Activated T-helper 1 cell treated with anti-CD3 and anti-CD28 coated beads, Interleukin-12 subunit alpha, Interleukin-12 subunit beta, Interleukin-2, Interleukin-4 antibody, amounts not matched to agents 30 ng/mL and 10 ng/mL and 1 ng/mL, durations not matched to agents 14 hours and 24 hours and 36 hours (primary cell): ENCODE measurements at places on chromosomes 12 and 14.

DNA sequence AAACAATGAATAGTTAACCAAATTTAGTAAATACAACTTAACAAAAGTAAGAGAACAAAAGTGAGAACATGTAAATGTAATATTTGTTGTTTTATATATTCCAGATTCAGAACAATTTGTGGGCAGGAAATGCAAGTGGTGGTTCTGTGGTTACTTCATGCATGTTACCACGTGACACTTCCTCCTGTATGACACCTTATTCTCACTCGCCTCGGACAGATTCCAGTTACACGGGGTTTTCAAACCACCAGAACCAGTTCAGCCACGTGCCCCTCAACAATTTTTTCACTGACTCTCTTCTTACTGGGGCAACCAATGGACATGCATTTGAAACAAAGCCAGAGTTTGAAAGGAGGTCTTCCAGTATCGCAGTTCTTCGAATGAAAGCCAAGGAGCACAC is 21.0 kb downstream of the ALX1 start:
- DNase-seq, result no peak

GRCh38 chr12:66137937-66138336 is 7.4 kb upstream of the LLPH start:
- DNase-seq, result no peak

DNA sequence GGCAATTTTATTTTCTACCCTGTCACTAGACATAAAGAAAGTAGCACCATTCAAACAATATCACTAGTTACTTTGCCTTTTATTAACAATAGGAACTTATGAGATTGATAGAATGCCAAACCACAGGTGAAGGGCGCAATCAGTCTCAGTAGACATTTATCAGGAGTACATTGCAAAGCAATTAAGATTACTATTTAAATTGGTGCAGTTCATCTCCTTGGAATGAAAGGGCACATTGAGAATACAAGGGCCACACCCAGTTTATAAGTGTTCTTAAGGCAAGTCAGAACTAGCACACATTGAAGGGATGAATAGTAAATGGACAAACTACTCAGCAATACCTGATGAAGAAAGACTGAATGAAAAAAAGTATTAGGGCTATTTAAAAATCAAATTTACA is 601.4 kb downstream of the C12orf50 start:
- no peak for DNase-seq

DNA sequence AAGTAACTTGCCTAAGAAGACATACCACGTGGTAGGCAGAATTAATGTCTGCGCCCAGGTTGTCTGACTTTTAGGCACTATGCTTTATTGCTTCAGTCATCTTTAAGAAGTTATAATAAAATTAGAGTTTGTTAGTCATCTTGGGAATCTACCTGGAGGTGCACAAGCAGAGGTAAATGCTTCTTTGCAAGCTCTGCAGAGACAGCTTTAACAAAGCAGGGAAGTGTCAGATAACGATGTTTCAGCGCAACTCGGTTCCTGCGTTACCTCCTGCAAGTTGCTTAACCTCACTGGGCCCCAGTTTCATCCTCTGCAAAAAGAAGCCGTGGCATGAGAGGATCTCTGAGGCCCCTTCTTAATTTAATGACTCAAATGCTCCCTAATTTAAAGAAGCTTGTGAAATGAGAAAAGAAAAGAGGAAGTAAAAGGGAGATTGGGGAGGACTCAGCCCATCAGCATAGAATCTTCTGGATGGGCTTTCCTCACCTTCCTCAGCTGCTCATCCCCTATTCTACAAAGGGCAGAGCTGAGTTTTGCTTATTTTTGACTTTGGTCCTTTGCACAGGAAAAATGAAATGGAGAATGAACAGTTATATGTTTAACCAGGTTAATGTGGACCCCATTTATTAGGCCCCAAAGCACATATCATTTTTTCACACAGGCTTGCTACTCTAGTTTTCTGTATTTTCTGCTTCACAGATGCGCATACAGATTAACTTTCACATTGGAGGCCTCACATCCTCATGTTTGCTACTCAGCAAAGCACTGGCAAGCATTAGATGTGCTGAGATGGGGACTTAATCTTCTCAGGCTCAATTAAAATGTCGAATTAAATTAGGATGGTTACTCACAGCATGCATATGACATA is 5.1 kb downstream of the ARHGDIB start:
- no peak for DNase-seq

DNA sequence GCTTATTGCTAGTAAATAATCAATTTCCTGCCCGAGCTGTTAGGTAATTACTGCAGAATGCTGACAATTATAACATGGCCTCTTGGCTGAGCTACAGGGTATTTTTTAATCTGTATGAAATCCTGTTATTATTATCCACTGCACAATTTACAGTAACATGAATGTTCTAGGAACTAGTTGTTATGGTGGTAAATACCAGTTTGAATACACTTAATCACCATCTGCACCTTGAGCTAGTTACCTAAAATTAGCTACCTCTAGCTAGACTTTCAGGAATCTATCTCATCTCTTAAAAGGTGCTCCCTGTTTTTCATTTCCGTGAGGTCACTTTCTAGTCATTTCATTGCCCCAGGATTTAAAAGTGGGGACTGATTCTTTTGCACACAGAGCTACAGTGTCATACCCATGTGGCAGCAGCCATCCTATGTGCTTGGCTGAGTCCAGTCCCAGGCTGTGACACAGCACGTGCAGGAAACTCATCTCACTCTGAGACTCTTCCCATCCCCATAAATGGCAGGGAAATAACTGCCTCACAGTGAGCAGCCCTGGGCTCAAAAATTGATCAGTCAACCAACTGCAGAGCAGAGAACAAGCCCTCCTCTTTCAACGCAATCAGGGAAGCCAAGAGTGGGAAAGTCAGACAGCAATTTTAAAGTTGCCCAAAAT is 37.6 kb downstream of the DCP1B start:
- no peak for DNase-seq

GRCh38 chr14:35079742-35080141 is 33.7 kb downstream of the FAM177A1 start:
- no peak for DNase-seq

DNA sequence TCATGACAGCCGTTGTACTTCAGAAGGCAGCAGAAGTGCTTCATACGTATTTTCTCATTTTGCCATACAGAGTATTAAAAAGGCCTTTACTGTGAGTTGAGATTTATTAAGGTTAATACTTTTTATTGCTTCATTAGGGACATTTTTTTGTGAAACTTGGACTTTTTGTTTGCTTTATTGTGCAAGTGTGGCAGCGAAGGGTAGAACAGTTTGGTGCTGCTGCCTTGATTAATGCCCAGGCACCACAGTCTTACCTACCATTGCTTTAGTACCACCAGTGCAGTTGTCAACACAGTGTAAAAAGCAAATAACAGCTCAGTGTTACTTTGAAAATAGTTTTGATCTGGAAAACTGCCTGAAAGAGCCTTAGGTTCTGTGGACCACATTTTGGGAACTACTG is 147.4 kb downstream of the PCNX1 start:
- no peak for DNase-seq

- no peak for DNase-seq
Observed at GRCh38 chr14:65550779-65551643, 138.5 kb downstream of the FUT8 start.

DNA sequence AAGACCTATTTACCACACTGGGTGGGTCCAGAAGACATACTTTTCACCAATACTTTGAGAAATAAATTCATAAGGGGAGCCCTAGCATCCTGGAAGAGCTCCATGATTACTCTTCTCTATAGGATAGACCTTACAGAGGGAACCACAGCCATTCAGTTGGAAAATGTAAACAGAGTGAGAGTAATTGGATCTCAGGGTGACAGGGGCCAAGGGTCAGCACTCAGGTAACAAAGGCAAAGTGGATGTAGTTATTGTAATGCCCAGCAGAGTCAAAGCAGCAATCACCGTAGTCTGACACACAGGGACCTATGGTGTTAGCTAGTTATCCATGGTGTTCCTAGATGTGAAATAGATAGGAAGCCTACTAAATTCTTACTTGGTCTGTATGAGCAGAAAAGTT is 10.8 kb upstream of the GTF2A1 start:
- DNase-seq, result no peak

- DNase-seq, result no peak
Observed at GRCh38 chr12:62731055-62731820, 203.7 kb downstream of the PPM1H start.

GRCh38 chr14:32698831-32699230 is 239.8 kb upstream of the NPAS3 start:
- DNase-seq, result no peak

- peak; percentile 44 for DNase-seq
Observed at GRCh38 chr12:68482660-68483059, 128.0 kb upstream of the RAP1B start.

DNA sequence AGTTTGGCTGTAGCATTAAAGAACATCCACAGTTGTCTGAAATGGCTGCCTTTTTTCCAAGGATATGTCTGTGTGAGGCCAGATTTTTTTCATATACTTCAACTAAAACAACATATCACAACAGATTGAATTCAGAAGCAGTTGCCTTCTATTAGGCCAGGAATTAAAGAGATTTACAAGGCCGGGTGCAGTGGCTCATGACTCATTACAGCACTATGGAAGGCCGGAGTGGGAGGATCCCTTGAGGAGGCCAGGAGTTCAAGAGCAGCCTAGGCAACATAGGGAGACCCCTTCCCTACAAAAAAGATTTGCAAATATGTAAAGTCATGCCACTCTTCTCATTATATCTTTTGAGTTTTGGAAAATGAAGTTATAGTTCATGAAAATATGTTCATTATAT is 108.6 kb downstream of the KTN1 start:
- DNase-seq, result no peak

DNA sequence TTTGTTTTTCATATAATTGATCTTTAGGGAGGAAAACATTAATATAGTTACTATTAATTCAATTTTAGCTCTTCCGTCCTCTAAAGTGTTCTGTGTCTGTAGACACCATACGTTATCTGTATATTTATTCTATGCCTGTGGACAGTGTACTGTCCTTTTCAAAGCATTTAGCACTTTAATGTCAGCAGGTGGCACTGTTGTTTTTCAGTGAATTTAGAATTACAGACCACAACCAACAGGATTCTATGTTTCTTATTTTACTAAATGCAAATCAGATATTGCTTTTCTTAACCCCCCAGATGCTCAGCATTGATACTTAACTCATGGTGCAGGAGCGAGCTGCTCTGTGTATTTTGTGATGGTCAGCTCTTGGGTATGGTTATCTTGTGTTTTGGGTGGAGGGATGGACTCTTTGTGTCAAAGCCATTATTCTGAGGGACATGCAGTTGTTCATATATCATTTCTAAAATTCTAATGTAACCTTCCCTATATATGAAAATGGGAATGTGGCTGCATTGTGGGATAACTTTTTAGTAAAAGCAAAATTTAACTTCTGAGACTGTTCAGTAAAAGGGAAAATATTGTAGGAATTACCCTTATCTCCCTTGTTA is 65.2 kb downstream of the PAPOLA start:
- no peak for DNase-seq

DNA sequence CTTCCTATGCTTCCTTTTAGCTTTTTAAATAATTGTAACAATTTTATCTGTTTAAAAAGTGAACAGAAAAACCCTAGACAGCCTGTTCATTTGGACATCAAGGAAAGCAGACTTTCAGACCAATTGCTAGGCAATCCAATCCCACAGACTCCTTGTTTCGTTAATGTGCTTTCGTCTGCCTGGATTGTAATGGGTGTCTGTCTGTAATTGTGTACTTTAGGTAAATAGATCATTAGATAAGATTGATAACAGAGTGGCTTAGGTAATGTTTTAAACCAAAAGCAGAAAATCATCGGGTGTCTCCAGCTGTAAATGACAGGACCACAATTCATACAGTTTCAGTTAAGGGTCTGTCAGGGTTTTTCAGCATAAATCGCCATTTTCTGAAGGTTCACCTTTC is 19.6 kb downstream of the CCDC60 start:
- DNase-seq, result no peak

- no peak for DNase-seq
Observed at GRCh38 chr14:55572578-55572977, 7.4 kb upstream of the KTN1 start.

- DNase-seq, result no peak
Observed at GRCh38 chr12:75479963-75480461, 543 bp upstream of the GLIPR1 start.

GRCh38 chr12:121611306-121611705 is 15.0 kb upstream of the ORAI1 start:
- no peak for DNase-seq

DNA sequence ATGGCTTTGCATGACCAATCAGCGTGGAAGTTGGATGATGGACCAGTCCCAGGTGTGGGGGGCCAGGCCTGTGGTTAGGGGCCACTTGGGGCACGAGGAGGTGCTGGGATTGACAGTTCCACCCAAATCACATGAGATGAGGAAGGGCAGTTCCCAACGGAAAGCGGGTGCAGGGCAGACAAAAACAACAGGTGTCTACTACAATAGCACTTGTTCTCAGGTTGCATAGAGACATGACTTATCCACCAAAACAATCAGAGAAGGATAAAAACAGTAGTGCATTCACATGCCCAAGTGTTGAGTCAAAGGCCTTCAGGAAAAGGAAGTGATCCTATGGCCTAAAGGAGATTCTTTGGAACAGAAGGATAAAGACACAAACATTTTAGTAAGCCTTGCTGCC is 14.6 kb upstream of the EIF2B2 start:
- DNase-seq, result no peak

GRCh38 chr12:112665958-112666357 is 125.6 kb upstream of the RPH3A start:
- DNase-seq, result no peak

DNA sequence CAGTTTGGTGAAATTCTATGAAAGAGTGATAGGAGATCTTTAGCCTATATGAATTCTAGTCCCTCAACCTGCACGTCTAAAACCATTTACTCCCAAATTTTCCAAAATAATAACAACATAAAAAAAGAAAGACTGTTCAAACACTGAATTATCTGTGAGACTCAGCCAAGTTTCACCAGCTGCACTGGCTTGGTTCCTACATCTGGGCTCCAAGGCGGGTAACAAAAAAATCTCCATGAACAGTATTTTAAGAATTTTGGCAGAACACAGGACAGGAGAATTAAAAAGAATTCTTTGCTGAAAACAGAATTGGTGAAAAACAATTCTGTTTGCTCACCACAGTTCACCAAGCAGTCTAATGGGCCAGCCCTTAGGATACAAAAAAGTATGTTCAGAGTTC is 536.8 kb upstream of the ATP2B1 start:
- DNase-seq, result no peak

GRCh38 chr12:110998165-110998564 is 77.8 kb upstream of the MYL2 start:
- DNase-seq, result no peak

GRCh38 chr12:111624540-111624939 is 25.4 kb upstream of the ATXN2 start:
- no peak for DNase-seq

GRCh38 chr12:104779134-104779533 is 179.0 kb downstream of the SLC41A2 start:
- no peak for DNase-seq

- no peak for DNase-seq
Observed at GRCh38 chr14:68016255-68016914, 196.8 kb downstream of the RAD51B start.

- no peak for DNase-seq
Observed at GRCh38 chr12:13454991-13455777, 258.7 kb downstream of the EMP1 start.

DNA sequence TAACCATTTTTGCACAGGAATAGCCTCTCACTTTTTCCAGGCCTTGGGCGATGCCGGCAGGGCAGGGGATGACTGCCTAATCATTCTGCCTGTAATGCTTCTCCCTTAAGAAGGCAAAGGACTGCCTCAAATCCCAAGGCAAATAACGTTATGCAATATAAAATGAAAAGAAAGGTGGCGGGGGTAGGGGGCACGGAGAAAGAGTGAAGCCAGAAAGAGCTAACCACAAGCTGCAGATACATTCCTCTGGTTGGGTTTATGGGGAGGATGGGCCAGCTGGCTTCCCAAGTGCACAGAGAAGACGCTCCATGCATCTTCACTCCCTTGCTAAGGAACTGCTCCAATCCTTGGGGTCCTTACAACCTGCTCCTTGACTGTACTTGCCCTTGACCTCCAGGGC is 229.5 kb downstream of the FOXN3 start:
- no peak for DNase-seq
